Caco-2 (cell line): ENCODE measurements at places on chromosomes 6 and 20.

- no peak for DNase-seq
Observed at GRCh38 chr6:34028691-34029360, 117.1 kb downstream of the GRM4 start.

DNA sequence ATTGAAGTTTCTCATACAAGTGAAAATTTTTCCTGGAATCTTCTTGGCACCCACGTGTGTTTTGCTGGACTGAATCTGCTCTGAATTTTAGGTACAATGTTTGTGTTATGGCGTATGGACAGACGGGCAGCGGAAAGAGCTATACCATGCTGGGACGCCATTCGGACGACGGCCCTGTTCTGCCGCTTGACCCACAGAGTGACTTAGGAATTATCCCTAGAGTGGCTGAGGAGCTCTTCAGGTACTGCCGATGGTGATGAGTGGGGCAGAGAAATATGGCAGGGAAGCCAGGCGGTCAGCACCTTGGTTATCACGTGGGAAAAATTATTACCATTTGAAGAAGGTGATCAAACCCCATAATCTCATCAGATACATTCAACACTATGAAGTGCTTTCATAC is 36.3 kb downstream of the KIF25 start:
- DNase-seq = no peak

GRCh38 chr20:43968341-43969000 is 53.8 kb downstream of the TOX2 start:
- DNase-seq = no peak

DNA sequence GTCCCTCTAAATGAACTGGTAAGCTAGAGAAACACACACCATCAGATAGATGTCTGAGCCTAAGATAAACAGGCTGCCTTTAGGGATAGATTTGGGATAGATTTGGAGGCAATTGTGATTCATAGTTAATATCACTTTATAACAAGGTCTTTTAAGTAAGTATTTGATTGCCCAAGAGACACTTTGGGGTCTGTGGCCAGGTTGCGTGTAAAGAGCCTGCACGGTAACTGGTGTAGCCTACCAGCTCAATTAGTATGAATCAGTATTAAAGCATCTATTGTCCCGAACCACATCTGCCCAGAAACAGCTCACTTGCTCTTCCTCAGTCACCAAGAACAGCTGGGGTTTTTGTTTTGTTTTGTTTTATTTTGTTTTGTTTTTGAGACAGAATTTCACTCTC is 193.3 kb downstream of the SASH1 start:
- no peak for DNase-seq

- no peak for DNase-seq
Observed at GRCh38 chr20:38164624-38165088, 414 bp downstream of the TGM2 start.

- no peak for DNase-seq
Observed at GRCh38 chr6:122624853-122625252, 14.6 kb downstream of the PKIB start.

DNA sequence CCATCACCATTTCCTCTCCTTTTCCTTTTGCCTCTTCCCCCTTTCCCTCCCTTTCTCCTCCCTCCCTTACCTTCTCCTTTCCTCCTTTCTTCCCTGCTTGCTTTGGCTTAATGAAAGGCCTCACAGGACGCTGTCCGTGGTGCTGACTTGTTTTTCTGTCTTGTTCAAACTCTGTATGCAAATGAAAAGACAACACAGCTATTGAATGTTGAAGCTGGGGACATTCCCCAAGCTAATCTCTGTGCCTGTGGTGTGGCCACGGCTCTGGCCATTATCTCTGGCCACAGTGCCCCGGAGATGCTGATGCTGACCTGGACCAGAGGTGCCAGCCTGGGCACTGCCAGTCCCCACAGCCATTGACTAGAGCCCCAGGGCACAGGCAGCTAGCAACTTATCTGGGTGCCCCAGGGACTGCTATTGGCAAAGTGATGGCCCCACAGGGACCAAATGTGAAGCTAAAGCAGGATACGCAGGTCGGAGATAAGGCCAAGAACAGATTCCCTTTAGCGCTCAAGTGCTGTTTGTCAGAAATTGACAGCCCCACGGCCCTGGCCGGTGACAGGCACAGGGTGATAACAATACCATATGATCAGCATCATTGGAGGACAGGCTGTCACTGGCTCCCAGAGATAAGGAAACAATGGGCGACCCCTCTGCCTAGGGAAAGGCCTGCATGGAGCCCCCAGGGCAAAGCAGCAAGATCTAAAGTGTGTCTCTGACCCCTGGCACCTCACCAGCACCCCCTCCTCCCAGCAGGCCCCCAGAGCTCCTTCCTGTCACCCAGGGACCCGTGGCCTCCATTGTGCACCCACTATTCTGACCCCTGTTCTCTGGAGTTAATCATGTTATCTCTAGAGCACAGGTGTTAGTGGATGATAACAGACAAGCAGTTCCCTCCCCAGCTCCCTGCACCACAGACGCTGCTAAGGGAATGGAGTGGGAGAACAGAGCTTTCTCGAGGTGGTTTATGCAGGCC is 31.6 kb upstream of the SLC32A1 start:
- DNase-seq = peak; percentile 90

GRCh38 chr20:23161244-23161891 is 75.2 kb upstream of the CD93 start:
- DNase-seq = no peak

DNA sequence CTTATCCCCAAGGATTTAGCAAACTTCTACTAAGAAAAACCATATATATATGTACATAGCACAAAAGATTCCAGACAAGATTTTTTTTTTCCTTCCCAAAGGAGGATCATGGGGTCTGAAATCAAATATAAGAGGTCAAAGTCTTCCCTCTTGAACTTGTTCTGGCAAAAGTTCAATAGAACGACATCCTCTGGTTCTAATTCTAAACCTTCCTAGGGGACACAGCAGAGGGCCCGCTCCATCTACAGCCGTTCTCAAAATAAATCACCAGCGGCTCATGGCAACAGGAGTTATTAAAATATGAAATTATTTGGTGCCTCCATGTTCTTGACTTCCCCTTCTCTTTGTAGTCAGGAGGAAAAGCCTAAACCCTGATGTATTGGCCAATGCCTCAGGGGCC is 29.0 kb downstream of the ANKRD60 start:
- DNase-seq = no peak

DNA sequence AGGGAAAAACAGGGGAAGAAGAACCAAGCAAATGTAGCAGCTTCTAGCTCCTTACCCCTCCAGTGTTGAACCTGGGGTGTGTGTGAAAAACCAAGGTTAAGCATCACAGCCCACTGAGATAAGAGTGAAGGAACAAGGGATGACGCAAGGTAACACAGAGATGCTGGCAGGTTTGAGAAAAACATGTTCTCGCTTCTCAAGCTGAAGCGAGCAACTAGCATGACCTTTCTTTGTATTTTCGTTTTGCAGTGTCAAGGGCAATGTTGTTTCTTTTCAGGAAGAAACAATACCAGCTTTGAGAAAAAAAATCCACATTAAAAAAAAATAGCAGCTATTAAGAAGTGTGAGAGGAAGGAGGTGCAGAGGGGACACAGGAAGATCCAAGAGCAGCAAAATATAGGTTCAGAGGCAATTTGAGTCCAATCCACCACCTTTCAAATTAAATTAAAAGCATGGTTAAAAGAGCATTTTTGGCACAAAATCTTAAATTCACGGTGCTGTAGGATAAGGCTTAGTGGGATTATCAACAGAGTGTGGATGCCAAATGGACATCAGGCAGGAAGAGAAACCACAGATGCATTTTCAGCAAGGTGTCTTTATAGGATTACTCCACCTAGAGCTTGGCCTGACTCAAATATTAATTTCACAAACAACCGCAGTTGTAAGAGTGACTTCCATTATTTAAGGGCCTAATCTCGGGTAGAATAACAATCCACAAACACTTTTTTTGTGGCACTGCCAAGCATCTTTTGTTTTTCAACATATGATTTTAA is 70.9 kb downstream of the SYNE1 start:
- DNase-seq = no peak

DNA sequence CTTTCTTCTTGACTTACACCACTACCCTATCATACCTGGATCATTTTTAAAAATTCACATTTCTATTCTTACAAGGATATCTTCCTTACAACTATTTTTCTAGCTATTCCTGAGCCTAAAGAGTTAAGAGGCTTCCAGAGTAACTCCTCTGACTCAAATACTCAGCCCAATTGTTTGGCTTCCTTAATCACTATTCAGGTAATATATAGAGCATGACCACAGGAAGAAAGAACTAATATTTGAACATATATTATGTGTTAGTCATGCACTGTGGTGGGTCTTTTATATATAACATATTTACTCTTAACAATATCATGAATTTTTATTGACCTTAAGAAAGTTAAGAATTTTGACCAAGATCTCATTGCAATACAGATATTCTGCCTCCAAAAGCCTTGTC is 42.0 kb upstream of the ID4 start:
- no peak for DNase-seq

DNA sequence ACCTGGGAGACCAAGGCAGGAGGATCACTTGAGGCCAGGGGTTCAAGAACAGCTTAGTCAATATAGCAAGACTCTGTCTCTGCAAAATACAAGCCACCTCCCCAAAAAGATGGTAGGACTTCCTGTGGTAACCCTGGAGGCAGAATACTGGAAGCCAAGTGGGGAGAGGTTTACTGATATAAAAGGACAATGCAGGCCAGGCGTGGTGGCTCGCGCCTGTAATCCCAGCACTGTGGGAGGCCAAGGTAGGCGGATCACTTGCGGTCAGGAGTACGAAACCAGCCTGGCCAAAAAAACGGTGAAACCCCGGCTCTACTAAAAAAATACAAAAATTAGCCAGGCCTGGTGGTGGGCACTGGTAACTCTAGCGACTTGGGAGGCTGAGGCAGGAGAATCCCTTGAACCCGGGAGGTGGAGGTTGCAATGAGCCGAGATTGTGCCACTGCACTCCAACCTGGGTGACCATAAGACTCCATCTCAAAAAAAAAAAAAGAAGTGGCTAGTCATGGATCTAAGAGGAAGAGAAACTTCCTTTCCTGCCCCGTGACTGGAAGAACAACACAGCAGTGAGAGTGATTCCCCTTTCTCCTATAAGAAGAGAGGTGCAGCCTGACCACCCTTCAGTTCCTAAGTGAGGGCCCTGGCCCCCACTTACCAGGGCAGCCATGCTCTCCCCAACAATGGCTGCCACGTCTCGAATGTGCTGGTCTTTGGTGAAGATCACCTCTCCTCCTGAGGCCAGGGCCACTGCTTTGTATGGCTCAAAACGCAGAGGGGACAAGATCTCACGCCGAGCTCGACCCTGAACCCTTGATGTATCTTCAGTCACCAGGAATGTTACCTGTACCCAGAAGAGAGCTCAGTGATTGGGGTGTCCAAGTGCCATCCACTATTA is 6.2 kb downstream of the SAPCD1 start:
- no peak for DNase-seq

DNA sequence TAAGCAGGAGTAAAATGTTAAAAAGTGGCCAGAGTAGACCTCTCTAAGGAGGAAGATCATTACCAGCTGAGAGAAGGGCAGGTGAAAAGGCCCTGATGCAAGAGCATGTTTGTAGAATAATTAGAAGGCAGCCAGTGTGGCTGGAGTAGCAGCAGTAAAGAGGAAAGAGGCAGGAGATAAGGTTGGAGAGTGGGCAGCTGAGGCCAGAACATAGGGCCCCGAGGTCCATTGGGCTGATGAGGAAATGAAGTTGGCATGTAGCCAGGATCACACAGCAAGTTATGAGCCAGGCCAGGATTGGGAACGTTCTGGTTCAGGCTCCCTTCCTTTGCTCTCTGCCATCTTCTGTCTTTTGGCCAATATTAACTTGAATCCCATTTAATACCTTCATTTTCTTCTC is 51.6 kb downstream of the RALY start:
- no peak for DNase-seq

- peak; percentile 97 for DNase-seq
Observed at GRCh38 chr20:53763707-53764414, 170.2 kb upstream of the ZNF217 start.

DNA sequence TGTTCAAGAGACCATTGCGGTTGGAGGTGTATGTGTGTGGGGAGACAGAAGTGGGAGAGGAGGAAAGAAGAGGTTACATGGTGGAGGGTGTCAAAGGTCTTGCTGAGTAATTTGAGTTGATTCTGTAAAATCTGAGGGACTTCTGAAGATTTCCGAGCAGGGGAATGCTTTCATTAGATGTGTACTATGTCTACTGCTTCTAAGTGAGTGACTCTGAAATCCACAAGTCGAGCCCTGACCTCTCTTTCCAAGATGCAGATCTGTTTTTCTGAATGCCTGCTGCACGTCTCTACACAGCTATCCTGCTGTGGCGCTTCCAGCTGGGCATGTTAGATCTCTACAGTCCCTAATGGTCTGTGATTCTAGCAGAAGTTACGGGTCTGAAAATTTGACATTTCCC is 209.8 kb downstream of the ATXN1 start:
- DNase-seq = no peak

DNA sequence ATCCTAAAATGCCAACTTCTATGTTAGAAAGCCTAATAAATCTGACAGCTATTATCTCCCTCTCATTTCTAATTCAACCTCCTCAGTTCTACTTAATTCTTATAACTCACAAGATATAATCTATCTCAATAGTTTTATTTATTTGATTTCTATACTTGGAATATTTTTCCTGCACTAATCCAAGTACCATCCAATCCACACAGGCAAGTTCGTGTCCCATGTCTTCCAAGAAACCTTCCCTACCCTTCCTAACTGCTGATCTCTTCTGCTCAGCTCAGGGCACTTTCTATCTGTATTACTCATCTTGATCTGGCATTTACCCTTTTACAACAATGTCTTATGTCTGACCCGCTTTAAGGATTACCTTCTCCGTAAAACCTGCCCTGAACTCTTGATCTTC is 18.2 kb downstream of the NCOA5 start:
- no peak for DNase-seq

GRCh38 chr6:125486881-125487280 is 185.1 kb upstream of the HDDC2 start:
- no peak for DNase-seq

DNA sequence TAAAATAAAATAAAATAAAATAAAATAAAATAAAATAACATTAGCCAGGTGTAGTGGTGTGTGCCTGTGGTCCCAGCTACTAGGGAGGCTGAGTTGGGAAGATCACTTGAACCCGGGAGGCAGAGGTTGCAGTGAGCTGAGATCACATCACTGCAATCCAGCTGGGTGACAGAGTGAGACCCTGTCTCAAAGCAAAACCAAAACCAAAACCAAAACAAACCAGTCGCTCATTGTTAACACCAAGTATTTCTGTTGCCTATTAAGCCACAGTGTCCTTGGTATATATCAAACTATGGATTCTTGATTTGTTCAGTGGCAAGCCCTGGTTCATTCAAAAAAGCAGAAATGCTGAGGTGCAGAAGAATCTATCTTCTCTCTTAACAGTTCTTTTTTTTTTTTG is 65.7 kb downstream of the PYGB start:
- DNase-seq = no peak

GRCh38 chr6:49070411-49070810 is 392.6 kb downstream of the MMUT start:
- no peak for DNase-seq

GRCh38 chr6:40473026-40473425 is 114.1 kb downstream of the LRFN2 start:
- no peak for DNase-seq

- no peak for DNase-seq
Observed at GRCh38 chr6:100317031-100317430, 147.7 kb downstream of the SIM1 start.

- no peak for DNase-seq
Observed at GRCh38 chr20:45420125-45420524, 4.2 kb downstream of the PIGT start.

GRCh38 chr20:59938696-59939051 is 1.4 kb downstream of the PPP1R3D start:
- no peak for DNase-seq

GRCh38 chr6:45185403-45186251 is 142.5 kb upstream of the RUNX2 start:
- no peak for DNase-seq

- no peak for DNase-seq
Observed at GRCh38 chr6:90167514-90168379, 128.9 kb downstream of the BACH2 start.
